ENCODE measurements at places on chromosomes 2 and 18.

- DNase-seq, result no peak
Observed at GRCh38 chr2:20496076-20496872, 49.4 kb downstream of the RHOB start.

- DNase-seq, result peak; percentile 8
Observed at GRCh38 chr18:25726298-25726697, 364.1 kb downstream of the SS18 start.

DNA sequence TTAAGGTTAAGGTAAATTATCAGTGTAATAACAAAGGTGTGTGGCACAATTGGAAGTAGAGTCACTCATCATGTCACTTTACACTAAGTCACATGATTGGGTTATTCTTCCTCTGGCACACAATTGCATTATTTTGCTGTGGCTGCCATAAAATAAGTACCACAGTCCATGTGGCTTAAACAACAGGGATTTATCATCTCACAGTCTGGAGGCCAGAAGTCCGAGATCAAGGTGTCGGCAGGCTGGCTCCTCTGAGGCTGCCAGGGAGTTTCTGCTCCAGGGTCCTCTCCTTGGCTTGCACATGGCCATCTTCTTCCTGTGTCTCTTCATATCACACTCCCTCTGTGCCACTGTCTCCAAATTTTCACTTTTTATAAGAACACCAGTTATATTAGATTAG is 421.2 kb downstream of the CMPK2 start:
- no peak for DNase-seq

DNA sequence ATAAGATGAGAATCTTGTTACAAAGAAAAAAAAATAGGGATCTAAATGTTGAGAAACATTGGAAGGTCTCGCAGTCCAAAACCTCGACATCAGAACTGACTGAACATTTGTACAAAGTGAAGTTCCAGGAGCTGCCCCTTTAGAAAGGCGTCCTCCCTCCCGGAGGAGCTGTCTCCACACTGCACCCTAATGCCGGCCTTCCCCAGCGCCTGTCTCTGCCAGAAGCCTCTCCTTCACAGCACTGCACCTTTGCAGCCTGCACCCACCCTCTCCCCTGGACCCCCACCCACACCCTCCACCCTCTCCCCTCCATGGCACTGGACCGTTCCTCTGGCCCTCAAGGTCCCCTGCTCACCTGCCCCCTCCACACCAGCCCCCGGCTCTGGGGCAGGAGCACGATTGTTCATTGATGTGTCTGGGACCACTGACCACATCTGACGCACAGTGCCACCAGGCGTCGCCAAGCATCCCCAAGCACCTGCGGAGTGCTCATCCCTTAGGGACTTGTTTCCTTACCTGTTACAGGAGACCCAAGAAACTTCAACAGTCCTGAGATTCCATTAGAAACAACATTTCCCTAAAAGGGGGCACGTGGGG is 90.3 kb upstream of the SNTG2 start:
- no peak for DNase-seq

GRCh38 chr18:34643989-34644388 is 66.1 kb upstream of the DTNA start:
- no peak for DNase-seq

DNA sequence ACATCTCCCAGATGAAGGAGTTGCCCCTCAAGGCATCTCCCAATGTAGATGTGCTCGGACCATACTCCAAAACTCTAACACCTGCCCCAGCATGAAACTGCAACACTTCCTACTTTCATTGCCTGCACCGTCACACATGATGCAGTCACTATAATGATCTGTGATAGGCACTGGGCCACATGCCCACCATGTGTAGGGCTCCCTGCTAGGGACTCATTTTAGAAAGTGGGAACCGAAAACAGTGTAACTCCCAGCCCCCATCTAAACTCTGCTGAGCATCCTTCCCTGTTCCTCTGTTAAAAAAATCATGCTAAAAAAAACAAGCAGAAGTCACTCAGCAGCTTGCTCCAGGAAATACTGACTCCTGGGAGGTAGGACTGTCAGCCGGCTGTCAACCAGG is 496.1 kb upstream of the RAB6C start:
- no peak for DNase-seq

DNA sequence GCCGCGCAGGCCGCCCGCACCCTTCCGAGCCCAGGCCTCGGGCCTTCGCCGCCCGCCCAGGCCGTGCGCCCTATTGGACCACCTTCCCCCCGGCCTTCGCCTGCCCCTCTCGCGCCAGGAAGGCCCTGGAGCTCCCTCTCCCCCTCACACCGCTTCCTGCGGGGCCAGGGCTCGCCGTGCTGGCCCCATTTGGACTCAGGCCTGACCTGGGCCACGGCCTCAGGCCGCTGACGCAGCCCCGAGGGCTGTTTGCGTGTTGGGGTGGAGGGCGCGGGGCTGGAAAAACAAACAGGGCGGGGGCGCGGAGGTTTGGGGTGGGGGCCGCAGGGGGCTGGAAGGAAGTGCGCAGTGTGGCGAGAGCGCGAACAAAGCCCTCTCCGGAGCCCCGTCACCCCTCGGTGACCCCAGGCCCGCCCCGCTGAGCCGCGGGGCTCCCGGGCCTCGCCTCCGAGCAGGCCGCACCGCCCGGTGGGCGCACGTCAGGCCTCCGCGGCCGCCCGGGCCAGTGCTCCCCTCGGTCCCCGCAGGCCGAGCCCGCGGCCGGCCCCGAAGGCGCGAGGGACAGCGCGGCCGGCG is 12.3 kb upstream of the SIX3 start:
- no peak for DNase-seq

DNA sequence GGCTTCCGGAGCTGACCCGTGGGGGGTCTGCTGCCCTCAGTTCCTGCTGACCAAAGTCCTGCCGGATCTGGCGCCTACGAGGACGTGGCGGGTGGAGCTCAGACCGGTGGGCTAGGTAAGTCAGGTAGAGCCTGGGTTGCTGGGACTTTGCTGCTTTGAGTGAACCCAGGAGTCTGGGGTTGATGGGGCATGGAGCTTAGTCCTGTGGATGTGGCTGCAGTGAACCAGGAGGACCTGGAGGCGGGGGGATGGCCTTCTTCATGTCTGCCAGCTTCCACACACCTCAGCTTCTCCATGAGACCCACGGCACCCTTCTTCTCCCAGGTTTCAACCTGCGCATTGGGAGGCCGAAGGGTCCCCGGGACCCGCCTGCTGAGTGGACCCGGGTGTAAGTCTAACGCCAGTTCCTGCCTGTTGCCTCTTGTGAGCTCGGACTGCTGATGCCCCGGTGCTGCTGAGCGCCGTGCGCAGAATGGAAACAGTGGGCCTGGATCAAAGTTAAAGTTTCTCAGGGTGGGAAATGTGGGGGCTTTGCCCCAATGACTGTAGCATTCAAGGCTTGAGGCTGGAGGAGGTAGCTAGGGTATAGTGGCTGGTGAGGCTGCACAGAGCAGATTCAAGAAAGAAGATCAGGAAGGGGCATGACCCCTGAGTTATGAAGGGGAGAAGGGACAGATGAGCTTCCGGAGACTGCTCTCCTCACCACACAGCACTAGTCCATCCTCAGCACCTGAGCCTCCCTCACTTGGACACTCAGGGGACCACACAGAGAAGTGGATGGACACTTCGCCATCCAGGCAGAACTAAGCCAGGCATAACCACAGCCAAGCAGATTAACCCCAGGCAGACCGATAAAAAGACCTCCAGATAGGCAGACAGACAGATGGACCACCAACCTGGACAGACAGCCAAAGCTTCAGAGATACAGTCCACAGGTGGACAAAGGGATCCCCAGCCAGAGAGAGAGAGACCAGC is 17.3 kb downstream of the PTPN18 start:
- DNase-seq, result no peak

- no peak for DNase-seq
Observed at GRCh38 chr2:144274131-144274530, 245.8 kb downstream of the ZEB2 start.

- no peak for DNase-seq
Observed at GRCh38 chr2:84888401-84889276, 7.8 kb upstream of the TRABD2A start.

DNA sequence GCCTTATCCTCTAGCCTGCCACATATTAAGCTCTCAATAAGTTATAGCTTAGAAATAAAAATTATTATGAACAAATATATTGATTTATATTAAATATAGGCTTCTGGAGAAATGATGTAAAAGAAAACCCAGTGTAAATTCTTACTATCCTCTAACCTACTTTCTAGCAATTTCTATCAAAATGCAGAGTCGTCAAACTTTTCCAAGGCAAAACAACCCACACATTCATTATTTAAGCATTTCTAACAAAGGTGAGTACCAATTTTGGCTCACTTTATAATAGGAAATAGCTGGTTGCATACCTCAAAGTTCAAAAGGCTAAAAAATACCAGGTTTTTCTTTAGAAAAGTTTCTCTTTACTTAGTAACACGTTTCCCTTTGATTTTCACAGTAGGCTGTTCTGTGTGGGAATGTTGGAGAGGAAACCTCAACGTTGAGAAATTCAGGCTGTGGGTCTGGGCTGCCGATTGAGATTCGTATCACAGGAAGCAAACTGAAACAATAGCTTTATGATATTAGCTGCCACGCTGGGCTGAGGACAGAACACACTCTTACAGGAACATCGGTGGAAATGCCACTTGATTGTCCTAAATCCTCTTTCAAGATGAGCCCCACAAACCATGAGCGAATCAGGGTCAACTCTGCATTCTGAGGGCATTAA is 53.0 kb downstream of the EPAS1 start:
- DNase-seq, result no peak

GRCh38 chr2:227462462-227462951 is 9.4 kb upstream of the AGFG1 start:
- DNase-seq, result no peak

All from AG04450 (cell line).